ENCODE measurements at places on chromosomes 2 and 18.
A peak's percentile ranks its signal among the peaks of the same experiment; 100 is the strongest.

DNA sequence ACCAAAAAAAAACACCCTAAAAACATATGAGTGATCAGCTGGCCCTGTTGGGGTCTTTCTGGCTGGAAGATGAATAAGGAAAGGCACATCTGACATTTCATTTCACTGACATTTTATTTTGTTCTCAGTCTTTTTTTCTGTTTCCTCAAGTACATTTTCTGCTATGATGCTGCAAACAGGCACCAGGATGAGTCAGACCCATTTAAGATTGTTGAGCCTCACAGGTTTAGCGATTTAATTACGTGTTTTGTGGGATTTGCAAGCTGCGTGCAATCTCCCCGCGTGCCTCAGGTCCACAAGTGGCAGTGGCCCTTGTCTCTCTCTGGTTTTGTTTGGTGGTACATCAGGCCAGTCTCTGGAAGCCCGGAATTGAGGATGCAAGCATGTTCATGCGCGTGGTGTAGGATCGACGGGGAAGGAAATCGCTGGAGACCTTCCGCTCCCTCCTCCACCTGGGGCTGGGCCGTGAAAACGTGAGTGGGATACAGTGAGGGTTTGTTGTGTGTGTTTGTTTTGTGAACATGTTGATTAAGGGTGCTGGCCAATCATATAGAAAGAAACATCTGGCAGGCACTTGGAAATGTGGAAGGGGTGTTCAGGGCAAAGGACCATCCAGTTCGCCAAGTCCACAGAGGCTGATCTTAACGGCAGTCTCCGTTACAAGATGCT, 120.2 kb upstream of the ZNF516 start:
- peak; percentile 18 for DNase-seq

GRCh38 chr2:95388856-95389244, 13.7 kb upstream of the FAHD2A start:
- DNase-seq: no peak

DNA sequence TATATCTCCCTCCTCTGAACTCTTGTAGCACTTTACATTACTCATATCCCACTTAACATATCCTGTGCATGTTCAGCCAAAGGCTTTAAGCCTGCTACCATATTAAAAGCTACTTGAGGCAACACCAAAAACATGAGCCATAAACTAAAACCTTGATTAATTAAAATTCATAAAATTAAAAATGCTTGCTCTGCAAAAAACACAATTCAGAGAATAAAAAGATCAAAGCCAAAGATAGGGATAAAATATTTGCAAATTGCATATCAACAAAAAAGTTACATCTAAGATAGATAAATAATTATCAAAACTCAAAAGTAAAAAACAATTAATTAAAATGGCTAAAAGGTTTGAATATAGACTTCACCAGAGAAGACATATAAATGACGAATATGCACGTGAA, 495.4 kb upstream of the PIK3C3 start:
- peak; percentile 13 for DNase-seq

GRCh38 chr18:22465859-22466457, 48.2 kb upstream of the CTAGE1 start:
- DNase-seq: peak; percentile 97

- DNase-seq: peak; percentile 49
Measured at GRCh38 chr2:182018218-182018617, 32.6 kb downstream of the PPP1R1C start.

- DNase-seq: no peak
Measured at GRCh38 chr2:55763721-55764120, 70.1 kb upstream of the PNPT1 start.

- peak; percentile 57 for DNase-seq
Measured at GRCh38 chr2:175203621-175204496, 22.3 kb upstream of the ATP5MC3 start.

- peak; percentile 11 for DNase-seq
Measured at GRCh38 chr18:54765636-54766375, 62.5 kb upstream of the RAB27B start.

- DNase-seq: no peak
Measured at GRCh38 chr2:66700677-66701066, 265.7 kb downstream of the MEIS1 start.

DNA sequence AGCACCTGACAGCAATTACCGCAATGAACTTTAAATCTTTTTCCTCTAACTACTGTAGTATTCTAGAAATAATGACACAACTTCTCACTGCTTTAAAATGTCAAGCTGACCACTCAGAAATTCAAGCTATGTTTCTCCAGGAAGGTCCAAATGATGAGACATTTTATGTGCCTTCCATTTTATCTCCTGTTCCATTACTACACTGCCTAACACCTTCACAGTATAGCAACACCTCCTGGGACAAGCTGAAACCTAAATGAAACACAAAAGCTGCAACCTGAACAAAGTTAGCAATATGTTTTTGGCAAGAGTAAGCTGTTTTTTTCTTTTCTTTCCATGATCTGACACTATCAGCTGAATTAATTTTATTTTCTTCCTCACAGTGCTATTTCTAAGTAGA, 81.9 kb downstream of the IKZF2 start:
- peak; percentile 31 for DNase-seq

GRCh38 chr2:10217489-10218435, 84.9 kb upstream of the HPCAL1 start:
- no peak for DNase-seq

- peak; percentile 55 for DNase-seq
Measured at GRCh38 chr2:159326569-159327255, 40.2 kb upstream of the WDSUB1 start.

- no peak for DNase-seq
Measured at GRCh38 chr2:29000481-29000880, 19.4 kb downstream of the TOGARAM2 start.

GRCh38 chr2:164657129-164657528, 35.8 kb upstream of the GRB14 start:
- peak; percentile 74 for DNase-seq

- peak; percentile 51 for DNase-seq
Measured at GRCh38 chr18:45774065-45774521, 50.1 kb downstream of the SLC14A1 start.

DNA sequence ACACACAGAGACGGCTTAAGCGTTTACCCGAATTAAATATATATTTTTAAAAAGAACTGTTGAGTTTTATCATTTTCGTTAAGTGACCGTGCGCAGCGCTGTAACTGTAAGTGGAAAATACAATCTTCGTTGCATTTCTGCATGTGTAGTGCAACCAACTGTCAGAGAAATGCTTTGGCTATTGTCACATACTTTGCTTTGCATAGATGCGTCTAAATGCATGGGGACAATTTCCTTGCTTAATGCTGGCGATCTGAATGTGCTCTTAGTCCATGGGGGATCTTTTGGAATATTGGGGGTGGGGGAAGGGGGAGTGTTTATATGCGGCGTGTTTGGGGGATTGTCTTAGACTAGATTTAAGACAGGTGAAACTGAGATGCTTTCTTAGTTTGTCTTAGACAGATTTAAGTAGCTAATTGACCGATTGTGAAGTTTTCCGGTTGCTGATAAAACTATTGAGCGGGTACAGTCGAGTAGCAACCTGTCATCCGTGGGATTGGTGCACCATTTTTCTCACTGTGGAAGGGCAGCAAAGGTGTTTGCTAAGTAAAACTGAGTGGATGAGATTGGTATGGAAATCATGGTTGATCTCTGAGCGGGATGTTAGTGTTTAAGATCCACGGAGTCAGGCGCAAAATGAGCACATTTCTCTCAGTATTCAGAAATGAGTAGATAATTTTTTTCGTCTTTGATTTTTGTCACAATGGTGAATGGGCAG, 476 bp downstream of the VSNL1 start:
- no peak for DNase-seq

- DNase-seq: no peak
Measured at GRCh38 chr2:149720615-149721014, 133.0 kb upstream of the MMADHC start.

DNA sequence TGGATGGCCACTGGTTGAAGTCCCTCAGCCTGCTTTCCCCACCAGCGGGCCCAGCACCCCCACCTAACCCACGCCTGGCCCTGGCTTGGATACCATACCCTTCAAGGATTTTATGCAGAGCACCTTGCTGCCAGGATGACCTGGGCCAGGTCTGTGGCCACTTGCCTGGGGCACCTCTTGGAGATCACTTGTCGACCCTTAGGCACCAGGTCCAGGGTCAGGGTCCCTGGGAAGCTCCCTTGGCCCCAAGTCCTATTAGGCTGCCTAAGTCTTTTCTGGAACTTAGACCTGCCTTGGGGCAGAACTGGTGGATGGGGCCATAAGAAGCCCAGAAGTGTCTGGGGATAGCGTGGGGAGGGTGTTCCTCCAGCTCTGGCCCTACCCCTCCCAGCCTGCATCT, 39.1 kb downstream of the FOSL2 start:
- no peak for DNase-seq

- peak; percentile 16 for DNase-seq
Measured at GRCh38 chr2:218883491-218884490, 3.1 kb downstream of the WNT10A start.

GRCh38 chr2:98608962-98609604, 694 bp downstream of the UNC50 start:
- peak; percentile 67 for DNase-seq

DNA sequence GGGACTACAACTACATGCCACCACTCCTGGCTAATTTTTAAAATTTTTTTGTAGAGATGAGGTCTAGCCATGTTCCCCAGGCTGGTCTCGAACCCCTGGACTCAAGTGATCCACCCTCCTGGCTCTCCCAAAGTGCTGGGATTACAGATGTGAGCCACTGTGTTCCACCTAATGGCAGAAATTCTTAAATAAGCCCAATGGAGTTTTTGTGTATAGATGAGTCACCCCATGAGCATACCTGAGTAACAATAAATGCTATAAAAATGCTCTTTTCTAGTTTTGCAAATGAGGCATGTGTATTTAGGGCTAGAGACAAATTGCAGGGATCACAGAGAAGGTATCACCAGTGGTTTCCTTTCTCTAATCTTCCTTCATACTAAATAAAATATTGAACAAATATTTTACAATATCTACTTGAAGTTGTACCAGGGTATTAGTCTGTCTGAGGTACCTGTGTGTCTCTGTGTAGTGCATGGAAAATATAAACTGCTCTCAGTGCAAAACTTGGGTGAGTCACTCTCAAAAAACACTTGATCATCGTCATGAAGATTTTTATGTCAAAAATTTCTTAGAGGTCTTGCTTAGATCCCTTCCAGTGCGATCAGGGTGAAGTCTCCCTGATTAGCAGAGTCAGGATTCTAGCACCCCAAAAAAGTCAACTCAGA, 337.1 kb upstream of the MMADHC start:
- DNase-seq: no peak

DNA sequence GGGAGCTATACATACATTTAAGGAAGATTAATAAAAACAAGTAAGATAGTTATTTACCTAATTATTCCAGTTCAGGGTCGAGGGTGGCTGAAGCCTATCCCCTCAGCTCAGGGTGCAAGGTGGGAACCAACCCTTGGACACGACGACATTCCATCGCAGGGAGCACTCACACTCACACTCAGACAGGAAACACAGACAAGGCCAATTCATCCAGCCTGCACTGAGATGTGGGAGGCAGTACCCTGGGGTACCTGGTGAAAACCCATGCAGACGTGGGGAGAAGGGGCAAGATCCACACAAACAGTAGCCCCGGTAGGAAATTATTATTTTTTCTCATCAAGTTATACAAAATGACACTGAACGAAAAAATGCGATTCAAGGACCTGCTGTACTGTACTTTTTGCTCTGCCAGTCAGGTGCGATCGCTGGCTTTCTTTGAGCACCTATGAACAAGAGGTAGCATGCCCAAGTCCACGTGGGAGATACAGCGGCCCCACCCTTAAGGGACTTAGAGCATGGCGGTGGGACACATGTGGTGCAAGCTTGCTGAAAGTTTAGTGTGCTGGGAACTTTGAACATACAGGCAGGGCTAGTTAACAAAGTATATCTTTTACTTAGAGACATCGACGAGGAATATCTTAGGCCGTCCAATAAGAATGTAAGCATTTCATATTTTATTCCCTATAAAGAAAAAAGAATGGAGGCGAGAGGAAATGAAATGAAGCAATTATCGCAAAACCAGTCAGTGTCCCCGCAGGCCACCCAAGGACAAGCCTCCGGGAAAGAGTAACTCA, 624 bp downstream of the METTL8 start:
- peak; percentile 29 for DNase-seq

GRCh38 chr2:20409039-20409438, 37.8 kb upstream of the RHOB start:
- DNase-seq: no peak

- no peak for DNase-seq
Measured at GRCh38 chr18:52222211-52222610, 117.8 kb upstream of the DCC start.

- no peak for DNase-seq
Measured at GRCh38 chr2:19838616-19839015, 63.2 kb downstream of the TTC32 start.

DNA sequence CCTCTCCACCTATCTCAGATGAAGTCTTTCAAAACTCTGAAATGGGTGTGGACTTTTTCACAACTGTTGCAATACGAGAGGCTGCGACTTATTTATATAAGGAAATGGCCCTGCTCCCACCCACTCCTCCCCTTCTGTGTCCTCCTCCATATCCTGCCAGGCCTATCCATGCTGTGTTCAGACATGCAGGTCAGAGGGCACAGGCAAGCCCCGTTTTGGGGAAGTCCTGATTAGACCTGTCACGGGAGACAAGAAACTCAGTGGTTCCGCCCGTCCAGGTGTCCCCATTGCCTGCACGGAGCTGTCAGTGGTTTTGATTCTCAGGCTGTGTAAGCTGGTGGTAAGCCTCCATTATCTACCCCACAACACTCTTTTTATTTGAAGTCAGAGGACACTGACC, 99.6 kb upstream of the MGAT5 start:
- no peak for DNase-seq

- peak; percentile 12 for DNase-seq
Measured at GRCh38 chr2:200863782-200864175, 679 bp downstream of the CLK1 start.

GRCh38 chr2:98564541-98565132, 43.7 kb downstream of the COA5 start:
- no peak for DNase-seq

GRCh38 chr2:190277234-190278112, 42.2 kb downstream of the HIBCH start:
- DNase-seq: peak; percentile 61

DNA sequence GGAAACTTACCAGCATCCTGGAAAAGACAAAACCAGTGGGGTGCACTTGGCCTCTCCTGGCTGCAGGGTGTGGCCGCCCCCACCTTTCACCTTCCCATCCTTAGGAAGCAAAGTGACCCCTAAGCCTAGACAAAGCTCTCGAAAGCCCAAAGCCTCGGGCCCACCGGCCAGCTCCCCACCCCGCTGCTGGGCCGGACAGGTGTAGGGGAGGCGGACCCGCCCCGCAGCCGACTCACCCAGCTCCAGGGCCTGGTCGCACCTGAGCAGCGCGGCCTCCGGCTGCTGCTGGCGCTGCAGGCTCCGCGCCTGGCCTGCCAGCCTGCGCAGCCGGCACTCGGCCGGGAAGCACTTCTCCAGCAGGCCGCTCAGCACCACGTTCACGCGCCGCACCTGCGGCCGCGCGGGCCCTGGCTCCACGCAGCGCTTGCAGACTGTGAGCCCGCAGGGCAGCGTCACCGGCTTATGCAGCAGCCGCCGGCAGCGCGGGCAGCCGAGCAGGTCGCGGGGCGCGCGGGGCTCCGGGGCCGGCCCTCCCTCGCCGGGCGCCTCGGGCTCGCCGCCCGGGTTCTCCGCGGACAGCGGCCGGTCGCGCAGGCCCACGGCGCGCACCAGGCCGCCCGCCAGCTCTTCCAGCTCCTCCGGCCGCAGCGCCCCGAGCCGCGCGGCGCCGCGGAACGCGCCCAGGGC, 979 bp downstream of the LONRF2 start:
- DNase-seq: peak; percentile 36

- DNase-seq: no peak
Measured at GRCh38 chr2:160353166-160353565, 140.4 kb downstream of the RBMS1 start.

Data from iris pigment epithelial cell (primary cell).